Memory B cell (primary cell): ENCODE measurements at places on chromosomes 3 and 15.

DNA sequence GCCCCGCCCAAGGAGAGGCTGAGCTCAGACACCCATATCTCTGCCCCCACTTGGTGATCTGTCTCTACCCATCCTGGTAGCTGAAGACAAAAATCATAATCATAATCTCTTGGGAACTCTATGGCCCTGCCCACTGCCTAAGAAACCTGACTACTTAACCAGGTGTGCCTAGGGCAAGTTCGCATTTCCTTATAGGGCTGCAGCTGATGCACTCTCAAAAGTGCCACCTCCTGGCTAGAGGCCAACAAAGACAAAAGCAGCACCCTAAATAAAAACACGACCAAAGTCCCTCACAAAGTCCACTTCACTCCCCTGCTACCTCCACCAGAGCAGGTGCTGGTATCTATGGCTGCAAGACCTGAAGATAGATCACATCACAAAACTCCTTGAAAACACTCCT, 250.4 kb upstream of the SLITRK3 start:
- no peak for DNase-seq
- H3K27me3 ChIP-seq = no peaks in the 10 kb centered on the region
- no peak overlapping the region for H3K27ac ChIP-seq
- no peak overlapping the region for H3K4me3 ChIP-seq
- H3K4me1 ChIP-seq = no peaks in the 10 kb centered on the region

DNA sequence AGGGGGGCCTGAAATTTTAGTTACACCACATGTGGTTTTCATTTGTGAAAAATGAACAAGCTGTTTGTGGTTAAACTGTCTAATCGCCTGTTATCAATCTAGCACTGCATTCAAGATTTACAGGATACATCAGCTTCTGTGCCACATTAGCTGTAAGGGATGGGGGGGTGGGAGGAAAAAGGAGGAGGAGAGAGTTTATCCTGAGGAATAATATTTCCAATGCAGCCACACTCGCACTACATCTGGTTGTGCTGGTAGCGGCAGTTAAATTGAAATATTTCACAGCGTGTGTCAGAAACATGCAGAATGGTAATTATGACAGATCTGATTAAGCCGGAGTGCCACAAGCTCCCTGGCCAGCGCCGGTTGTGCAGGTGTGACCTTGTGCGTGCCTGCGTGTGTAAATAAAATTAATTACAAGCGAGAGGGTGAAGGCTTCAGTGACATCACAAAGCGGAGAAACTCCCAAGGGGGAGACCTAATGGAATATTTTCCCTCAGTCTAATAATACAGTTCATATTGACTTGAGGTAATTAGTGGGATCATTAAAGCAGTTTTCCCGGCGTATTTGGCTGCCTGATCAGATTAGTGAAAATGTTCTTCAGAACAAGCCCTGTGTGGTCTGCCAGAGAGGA, 55.5 kb downstream of the SATB1 start:
- H3K36me3 ChIP-seq = peaks cover 1% of the 10 kb centered on the region
- H3K4me3 ChIP-seq = no peak overlapping the region
- H3K4me1 ChIP-seq = no peaks in the 10 kb centered on the region
- H3K27me3 ChIP-seq = peaks cover 3% of the 10 kb centered on the region
- no peak for DNase-seq

DNA sequence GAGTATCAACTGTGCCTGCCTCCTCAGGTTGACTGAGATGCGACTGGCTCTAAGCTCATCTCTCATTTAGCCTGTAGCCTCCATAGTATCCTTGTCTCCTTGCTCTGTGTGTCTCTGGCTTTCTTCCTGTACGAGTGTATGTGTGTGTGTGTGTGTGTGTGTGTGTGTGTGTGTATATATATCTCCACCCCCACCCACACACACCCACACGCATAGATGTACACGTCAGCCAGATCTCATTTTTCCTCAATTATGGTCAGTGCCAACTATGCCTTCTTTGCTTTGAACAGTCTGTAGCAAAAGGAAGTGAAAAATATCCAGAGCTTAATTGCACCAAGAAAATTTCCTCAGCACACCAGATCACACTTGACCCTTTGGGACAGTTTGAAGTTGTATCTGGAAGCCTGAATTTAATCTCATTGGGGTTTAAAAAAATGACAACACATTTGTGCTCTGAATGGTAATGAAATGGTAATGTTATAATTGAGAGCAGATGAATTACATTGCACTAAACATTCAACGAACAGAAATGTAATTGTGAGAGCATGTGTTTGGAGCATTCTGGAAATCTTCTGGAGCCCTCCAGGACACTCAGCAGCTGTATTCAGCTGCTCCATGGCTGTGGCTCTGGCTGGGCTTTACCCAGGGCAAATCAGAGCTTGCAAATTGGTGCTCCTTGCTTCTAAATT, 63.6 kb downstream of the RYR3 start:
- no peaks in the 10 kb centered on the region for H3K36me3 ChIP-seq
- H3K27me3 ChIP-seq = peaks cover 7% of the 10 kb centered on the region
- DNase-seq = no peak
- no peak overlapping the region for H3K4me3 ChIP-seq
- no peak overlapping the region for H3K27ac ChIP-seq
- H3K4me1 ChIP-seq = no peaks in the 10 kb centered on the region

GRCh38 chr3:190862209-190863118, at the start of gene GMNC:
Gene GMNC, minus strand, starts transcription at chr3:190862694. Its CDS starts 79 bp downstream, at chr3:190862615.
- H3K27me3 ChIP-seq = peaks cover 12% of the 10 kb centered on the region
- no peak within 1 kb of the TSS for H3K27ac ChIP-seq
- H3K36me3 ChIP-seq = peaks cover 2% of the 10 kb centered on the region
- H3K4me3 ChIP-seq = peak within 1 kb of the TSS; percentile 74
- peak; percentile 28 for DNase-seq

DNA sequence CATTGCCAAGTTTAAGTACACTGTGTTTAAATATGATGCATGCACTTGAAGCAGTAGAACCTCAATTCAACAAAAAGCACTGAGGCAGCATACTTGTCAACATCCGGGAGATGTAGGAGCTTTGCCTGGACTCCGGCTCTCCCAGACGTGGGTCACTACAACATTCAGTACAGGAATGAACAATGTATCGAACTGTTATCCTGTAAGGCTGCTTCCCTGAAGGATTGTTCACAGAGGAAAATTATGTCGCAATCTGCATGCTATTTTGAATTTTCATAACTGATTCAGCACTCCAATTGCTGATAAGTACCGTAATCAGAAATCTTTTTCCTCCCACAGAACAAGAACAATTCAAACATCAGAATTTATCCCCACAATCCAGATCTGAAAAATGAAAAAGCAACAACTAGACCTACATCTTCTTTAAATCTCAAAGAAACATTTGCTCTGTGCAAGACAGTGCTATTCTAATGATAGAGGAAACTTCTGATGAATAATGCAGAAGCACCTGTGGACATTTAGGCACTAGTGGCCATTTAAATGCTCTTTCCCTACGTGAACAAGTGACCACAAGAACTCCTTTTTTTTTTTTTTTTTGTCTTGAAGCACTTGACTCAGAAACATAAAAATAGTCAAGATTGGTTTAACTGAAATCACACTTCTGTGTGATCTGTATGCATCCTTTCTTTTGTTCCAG, 113.4 kb downstream of the PLCH1 start:
- H3K27ac ChIP-seq = no peak overlapping the region
- no peak overlapping the region for H3K4me3 ChIP-seq
- DNase-seq = no peak
- no peaks in the 10 kb centered on the region for H3K27me3 ChIP-seq

- H3K36me3 ChIP-seq = peaks cover 1% of the 10 kb centered on the region
- H3K27ac ChIP-seq = no peak overlapping the region
- H3K27me3 ChIP-seq = no peaks in the 10 kb centered on the region
- H3K4me3 ChIP-seq = no peak overlapping the region
- no peak for DNase-seq
These were observed 79.8 kb upstream of the PSMD6 start for GRCh38 chr3:64103131-64103530.
